Colonic mucosa (tissue), 4 donors: ENCODE measurements at places on chromosomes 7 and 10. TPM values are rescaled to one million over a fixed set of nuclear protein-coding genes. Genes with fewer than 3 reads are reported as not detected.
A peak's percentile ranks its signal among the peaks of the same experiment; 100 is the strongest.

Gene FZD1
- total RNA-seq, result 8.1 TPM

- no peaks in the 10 kb centered on the region for H3K36me3 ChIP-seq
- no peaks in the 10 kb centered on the region for H3K4me1 ChIP-seq
- H3K27ac ChIP-seq, result no peak overlapping the region
- H3K4me3 ChIP-seq, result no peak overlapping the region
These were observed 344.6 kb downstream of the RNLS start for GRCh38 chr10:88238615-88238914.

DNA sequence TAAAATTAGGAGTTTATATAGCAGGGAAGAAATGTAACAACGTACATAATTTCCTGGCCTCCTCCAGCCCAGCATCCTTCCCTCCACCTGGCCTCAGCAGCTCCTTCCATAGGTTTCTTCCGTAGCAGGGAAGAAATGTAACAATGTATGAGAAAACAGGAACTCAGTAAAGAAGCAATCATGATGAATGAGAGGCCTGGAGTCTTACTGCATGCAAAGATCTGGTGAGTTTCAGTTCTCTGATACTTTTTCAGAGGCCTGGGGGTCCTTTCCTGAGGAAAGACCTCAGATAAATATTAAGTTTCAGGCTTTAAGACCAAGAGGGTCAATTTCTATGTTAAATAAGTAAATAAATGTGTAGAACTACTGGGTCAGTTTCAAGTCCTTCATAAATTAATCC lies 155.7 kb upstream of the C7orf33 start:
- H3K4me3 ChIP-seq, result no peak overlapping the region
- H3K36me3 ChIP-seq, result no peaks in the 10 kb centered on the region
- H3K4me1 ChIP-seq, result no peaks in the 10 kb centered on the region
- H3K27me3 ChIP-seq, result no peaks in the 10 kb centered on the region

Gene PRRT4
- 0.24 TPM for total RNA-seq

- no peak overlapping the region for H3K4me3 ChIP-seq
- H3K4me1 ChIP-seq, result no peaks in the 10 kb centered on the region
- no peaks in the 10 kb centered on the region for H3K36me3 ChIP-seq
- H3K27me3 ChIP-seq, result no peaks in the 10 kb centered on the region
- H3K27ac ChIP-seq, result no peak overlapping the region
These were observed 300.8 kb downstream of the SDHAF3 start for GRCh38 chr7:97418312-97418711.

Gene UPP1
- 41.9 TPM for total RNA-seq

DNA sequence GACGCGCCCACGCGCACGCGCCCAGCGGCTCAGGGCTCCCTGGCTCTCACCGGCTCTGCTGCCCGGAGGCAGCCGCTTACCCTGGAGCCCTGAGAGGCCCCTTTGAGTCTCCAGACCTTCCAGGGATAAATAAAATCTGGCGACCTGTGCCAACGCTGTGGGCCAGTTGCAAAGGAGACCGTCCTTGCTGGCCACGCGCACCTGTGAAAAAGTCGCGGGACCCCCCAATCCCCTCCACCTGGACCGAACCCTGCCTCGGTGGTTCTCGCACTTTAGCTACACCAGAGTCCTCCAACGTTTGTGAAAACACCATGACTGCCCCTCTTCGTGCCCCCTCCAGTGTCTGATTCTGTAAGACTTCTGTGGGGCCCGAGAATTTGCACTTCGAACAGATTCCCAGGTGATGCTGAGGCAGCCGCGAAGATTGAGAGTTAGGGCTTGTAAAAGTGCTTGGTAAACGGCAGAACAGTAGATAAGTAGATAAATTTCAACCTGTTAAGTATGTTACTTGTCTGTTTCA lies 102.4 kb upstream of the SVIL start:
- no peaks in the 10 kb centered on the region for H3K36me3 ChIP-seq
- peak overlapping the region; percentile 78 for H3K4me3 ChIP-seq
- H3K4me1 ChIP-seq, result no peaks in the 10 kb centered on the region
- H3K27ac ChIP-seq, result no peak overlapping the region

GRCh38 chr7:138387755-138388475 lies 72.1 kb upstream of the TRIM24 start:
- no peaks in the 10 kb centered on the region for H3K4me1 ChIP-seq
- no peak overlapping the region for H3K4me3 ChIP-seq
- no peaks in the 10 kb centered on the region for H3K27me3 ChIP-seq
- no peak for DNase-seq

DNA sequence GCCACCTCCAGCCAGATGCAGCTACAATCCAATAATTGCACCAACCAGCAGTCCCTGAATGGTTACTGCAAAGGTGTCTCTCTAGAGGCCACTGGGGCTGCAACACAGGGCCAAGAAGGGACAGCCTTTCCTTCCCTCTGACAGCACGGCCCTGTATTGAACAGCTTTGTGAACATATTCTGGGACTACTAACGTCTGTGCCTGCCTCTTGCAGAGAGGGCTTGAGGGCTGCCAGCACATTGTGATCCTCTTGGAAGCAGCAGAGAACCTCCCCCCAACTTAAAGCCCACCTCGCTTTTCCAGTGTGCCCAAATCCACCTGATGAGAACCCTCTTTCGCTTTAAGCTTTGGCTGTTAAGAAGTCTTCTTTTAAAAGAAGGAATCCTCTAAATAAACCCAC lies 415.9 kb downstream of the RPS24 start:
- no peaks in the 10 kb centered on the region for H3K36me3 ChIP-seq
- no peak for DNase-seq
- no peak overlapping the region for H3K27ac ChIP-seq

DNA sequence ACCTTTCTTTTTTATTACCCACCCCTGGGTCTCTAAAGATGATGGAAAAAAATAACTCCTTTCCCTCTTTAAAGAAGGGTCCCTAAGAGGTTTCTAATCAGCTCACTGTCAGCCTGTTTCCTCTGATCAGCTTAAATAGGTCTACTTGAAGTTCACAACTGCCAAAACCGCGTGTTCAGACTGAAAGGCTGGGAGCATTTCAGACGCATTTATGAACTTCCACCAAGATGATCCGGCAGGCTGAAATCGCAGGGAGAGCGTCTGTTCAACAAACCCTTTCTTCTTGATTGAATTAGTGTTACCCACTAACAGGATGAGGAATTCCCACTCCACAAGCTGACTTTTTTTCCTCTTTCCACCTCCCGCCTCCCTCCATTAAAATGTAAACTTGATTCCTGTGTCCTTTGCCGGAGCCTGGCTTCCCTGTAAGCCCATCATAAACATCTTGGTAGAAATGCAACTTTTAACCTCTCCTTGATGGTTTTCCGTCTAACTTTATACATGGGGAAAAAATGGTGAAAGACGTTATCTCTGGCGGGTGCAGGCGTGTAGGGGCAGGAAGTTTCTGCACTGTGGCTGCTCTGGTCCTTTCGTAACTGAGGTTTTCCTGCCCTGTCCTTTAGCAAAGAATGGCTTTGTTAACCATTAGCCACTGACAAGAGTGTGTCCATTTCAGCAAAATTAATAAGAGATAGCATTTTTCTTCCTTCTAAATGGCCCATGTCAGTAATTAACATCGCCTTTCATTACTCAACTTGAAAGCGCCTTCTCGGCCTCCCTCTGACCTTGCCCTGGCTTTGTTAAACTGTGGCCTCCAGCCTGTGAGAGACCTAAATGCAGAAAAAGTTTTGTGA lies 130.7 kb downstream of the BAMBI start:
- H3K27me3 ChIP-seq, result no peaks in the 10 kb centered on the region
- H3K36me3 ChIP-seq, result no peaks in the 10 kb centered on the region
- H3K27ac ChIP-seq, result no peak overlapping the region
- no peak overlapping the region for H3K4me3 ChIP-seq
- no peaks in the 10 kb centered on the region for H3K4me1 ChIP-seq
- no peak for DNase-seq

DNA sequence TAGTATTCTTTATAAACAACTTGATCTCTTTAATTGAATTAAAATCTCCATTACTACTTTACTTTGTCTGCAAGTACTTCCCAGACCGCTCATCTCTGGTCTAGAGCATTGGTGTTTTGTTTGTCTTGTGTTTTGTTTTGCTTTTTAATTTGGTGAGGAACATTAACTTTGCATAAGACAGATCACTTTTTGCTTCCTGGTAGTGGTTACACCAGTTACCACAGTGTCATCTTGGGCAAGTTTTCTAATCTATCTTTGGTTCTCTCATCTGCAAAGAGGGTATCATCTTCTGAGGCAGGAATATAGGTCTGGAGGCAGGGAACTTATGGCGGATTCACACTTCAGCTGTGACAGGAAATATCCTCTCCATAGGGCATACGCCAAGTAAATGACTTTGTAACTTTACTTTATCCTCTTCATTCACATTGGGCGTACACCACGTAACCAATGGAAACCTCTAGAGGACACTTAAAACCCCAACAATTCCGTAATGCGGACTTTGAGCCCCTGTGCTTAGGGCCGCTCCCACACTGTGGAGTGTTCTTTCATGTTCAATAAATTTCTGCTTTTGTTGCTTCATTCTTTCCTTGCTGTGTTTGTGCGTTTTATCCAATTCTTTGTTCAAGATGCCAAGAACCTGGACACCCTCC lies 83.2 kb upstream of the JAZF1 start:
- no peaks in the 10 kb centered on the region for H3K4me1 ChIP-seq
- no peaks in the 10 kb centered on the region for H3K27me3 ChIP-seq
- no peak overlapping the region for H3K4me3 ChIP-seq
- H3K36me3 ChIP-seq, result no peaks in the 10 kb centered on the region
- H3K27ac ChIP-seq, result no peak overlapping the region
- peak; percentile 45 for DNase-seq

DNA sequence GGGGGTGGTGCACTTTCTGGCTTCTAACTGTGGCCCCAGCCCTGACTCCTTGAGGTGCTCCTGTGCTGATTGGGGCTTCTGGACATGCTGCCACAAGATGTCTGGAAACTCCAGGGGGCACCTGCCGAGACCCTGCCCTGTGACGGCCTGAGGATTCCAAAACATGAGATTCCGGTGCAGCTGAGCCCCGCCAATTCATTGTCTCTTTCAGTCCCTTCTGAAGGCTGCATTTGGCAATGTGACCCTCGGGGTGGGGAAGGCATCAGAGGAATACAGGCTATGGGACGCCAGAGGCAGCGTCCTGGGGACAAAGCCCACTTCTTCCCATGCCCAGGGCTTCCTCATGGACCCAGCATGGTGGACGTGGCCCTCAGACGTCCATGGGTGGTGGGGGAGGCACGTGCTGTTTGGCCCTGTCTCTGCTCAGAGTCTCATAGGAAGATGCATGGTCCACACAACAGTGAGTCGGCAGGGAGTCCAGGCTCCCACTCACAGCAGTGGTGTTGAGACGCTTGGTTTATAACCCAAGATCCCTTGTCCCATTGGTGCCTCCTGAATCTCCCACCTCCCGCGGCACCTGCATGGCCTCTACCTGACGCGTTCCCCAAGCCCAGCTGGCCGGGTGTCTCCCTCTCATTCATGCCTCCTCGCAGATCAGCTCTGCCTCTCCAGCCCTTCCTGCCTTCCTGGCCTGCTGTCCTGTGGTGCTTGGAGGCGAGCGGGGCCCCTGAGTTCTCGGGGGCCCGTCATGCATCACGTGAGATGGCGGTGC lies 129.9 kb downstream of the WDR37 start:
- no peaks in the 10 kb centered on the region for H3K36me3 ChIP-seq
- H3K4me1 ChIP-seq, result no peaks in the 10 kb centered on the region
- no peaks in the 10 kb centered on the region for H3K27me3 ChIP-seq
- no peak overlapping the region for H3K27ac ChIP-seq
- no peak for DNase-seq

DNA sequence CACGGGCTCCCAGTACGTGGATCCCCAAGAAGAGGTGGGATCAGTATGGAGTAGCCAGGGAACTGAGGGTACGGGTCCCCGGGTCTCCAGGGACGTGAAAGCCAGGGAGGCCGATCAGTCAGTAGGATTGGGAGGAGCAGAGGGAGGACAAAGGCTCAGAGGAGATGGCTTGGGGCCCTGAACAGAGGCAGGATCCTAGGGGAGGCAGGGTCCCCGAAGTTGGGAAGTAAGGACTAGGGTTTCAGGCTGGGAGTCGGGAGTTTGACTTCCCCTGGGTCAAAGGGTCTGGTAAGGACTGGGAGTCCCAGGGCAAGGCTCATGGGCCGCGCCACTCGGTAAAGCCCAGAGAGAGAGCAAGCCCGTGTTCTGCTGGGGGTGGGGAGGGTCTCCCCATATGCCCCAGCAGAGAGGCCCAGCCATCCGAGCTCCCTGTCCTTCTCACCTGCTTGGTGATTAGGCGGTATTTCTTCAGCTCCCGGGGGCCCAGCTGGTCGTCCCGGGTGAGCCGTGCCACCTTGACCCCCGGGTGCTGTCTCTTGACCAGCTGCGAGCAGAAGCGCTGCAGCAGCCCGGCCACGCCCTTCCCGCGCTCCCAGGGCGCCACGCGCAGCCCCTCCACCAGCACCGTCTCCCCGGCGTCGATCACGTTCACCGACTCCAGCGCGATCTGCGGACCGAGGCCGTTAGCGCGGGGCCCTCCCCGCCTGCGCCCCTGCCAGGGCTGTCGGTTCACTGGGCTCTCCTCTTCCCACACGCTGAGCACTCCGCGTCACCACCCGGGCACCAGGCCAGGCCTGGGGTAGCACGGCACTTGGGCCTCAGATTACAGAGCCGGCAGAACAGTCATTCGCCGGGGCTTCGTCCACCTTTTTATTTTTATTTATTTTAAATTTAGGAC lies 7.0 kb downstream of the NAT16 start:
- H3K4me1 ChIP-seq, result peaks cover 16% of the 10 kb centered on the region
- DNase-seq, result peak; percentile 47
- H3K4me3 ChIP-seq, result no peak overlapping the region
- no peaks in the 10 kb centered on the region for H3K36me3 ChIP-seq

GRCh38 chr7:103532955-103533354 lies 86.9 kb upstream of the SLC26A5 start:
- no peak for DNase-seq
- no peak overlapping the region for H3K27ac ChIP-seq
- no peaks in the 10 kb centered on the region for H3K4me1 ChIP-seq
- no peaks in the 10 kb centered on the region for H3K27me3 ChIP-seq
- H3K4me3 ChIP-seq, result no peak overlapping the region

DNA sequence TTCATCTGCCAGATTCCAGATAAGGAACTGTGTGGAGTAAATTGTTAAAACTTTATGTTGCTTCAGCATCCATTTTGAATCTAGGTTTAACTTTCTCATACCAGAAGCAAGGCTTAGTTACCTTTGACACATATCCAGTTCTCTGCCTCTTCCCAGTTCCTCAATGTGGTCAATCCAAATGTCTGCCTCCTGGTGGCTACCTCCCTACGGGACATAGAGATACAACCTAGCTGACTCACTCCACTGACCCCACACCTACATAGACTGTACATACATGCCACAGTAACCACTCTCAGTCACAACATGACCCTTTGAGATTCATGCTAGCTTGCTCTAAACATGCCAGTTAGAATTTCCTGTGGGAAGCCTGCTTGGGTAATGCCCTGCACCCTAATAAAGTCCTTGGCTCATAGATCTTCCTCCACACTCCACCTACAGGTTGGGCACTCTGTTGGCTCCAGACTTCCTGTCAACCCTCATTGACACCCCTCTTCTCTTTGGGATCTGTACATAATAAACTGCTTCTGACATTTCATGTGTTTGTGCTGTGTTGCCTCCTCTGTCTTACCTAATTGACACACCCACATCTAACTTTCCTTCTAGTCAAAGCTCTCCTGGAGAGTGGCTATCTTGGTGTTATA lies 278.1 kb downstream of the HTR7 start:
- no peaks in the 10 kb centered on the region for H3K36me3 ChIP-seq
- no peak overlapping the region for H3K4me3 ChIP-seq
- H3K27me3 ChIP-seq, result no peaks in the 10 kb centered on the region
- DNase-seq, result no peak
- H3K27ac ChIP-seq, result no peak overlapping the region

- no peak overlapping the region for H3K4me3 ChIP-seq
- H3K4me1 ChIP-seq, result no peaks in the 10 kb centered on the region
- no peak for DNase-seq
- no peak overlapping the region for H3K27ac ChIP-seq
- no peaks in the 10 kb centered on the region for H3K36me3 ChIP-seq
- H3K27me3 ChIP-seq, result no peaks in the 10 kb centered on the region
These were observed 66.1 kb downstream of the CALML3 start for GRCh38 chr10:5590816-5591215.

Gene GHRHR
- total RNA-seq, result not detected
